Neural crest cell (in vitro differentiated cells): ENCODE measurements at places on chromosomes 7 and 10. TPM values are rescaled to one million over a fixed set of nuclear protein-coding genes. Genes with fewer than 3 reads are reported as not detected.

The MCM10 gene
- total RNA-seq = 76.3 and 80.6 TPM in 2 replicates

The CPEB3 gene
- total RNA-seq = 1.4 and 1.6 TPM in 2 replicates

The FAM200A gene
- 10.6 and 10.9 TPM in 2 replicates for total RNA-seq

The NXPH1 gene
- total RNA-seq = 1.0 and 1.1 TPM in 2 replicates

The PDZD7 gene
- 0.50 and 0.68 TPM in 2 replicates for total RNA-seq

The OR6V1 gene
- not detected in 2 replicates for total RNA-seq

The CLRN3 gene
- total RNA-seq = not detected in 2 replicates

The ASCC1 gene
- 31.5 and 35.6 TPM in 2 replicates for total RNA-seq

The PTN gene
- 228 and 240 TPM in 2 replicates for total RNA-seq

The ERVW-1 gene
- not detected in 2 replicates for total RNA-seq

The GRM3 gene
- total RNA-seq = 2.9 and 3.4 TPM in 2 replicates

The CYP2C19 gene
- not detected in 2 replicates for total RNA-seq

The C10orf88 gene
- 11.8 and 13.5 TPM in 2 replicates for total RNA-seq

The CHAT gene
- 2.7 and 3.3 TPM in 2 replicates for total RNA-seq

The SPDYE9 gene
- not detected in 2 replicates for total RNA-seq

The SSC4D gene
- 1.0 and 1.1 TPM in 2 replicates for total RNA-seq

The IGF2BP3 gene
- 117 and 118 TPM in 2 replicates for total RNA-seq

The MINDY4 gene
- total RNA-seq = 8.6 and 9.2 TPM in 2 replicates

The RINT1 gene
- 18.8 and 21.5 TPM in 2 replicates for total RNA-seq

The EBLN1 gene
- not detected in 2 replicates for total RNA-seq

The LRRC4 gene
- 67.5 and 67.6 TPM in 2 replicates for total RNA-seq

The CLEC2L gene
- total RNA-seq = 0.39 and 0.65 TPM in 2 replicates

The UNCX gene
- 2.4 and 2.7 TPM in 2 replicates for total RNA-seq

The PAOX gene
- total RNA-seq = 8.8 and 9.7 TPM in 2 replicates

The TECPR1 gene
- 30.3 and 35.2 TPM in 2 replicates for total RNA-seq

The C10orf71 gene
- total RNA-seq = not detected in 2 replicates

The HOGA1 gene
- total RNA-seq = 0.23 and 0.36 TPM in 2 replicates

The SLC26A5 gene
- not detected in 2 replicates for total RNA-seq

The ZNF107 gene
- 18.7 and 18.8 TPM in 2 replicates for total RNA-seq

The BTBD16 gene
- total RNA-seq = not detected in 2 replicates

The COL1A2 gene
- total RNA-seq = 98.8 and 110 TPM in 2 replicates

The ORAI2 gene
- total RNA-seq = 48.5 and 51.3 TPM in 2 replicates

The PNLIPRP1 gene
- not detected in 2 replicates for total RNA-seq

The TRPV6 gene
- total RNA-seq = 0.07 and 0.16 TPM in 2 replicates

The INMT gene
- 0.34 and 0.77 TPM in 2 replicates for total RNA-seq

The KIAA1549 gene
- total RNA-seq = 33.2 and 34.8 TPM in 2 replicates

The LIPM gene
- total RNA-seq = not detected in 2 replicates

The ATXN7L1 gene
- total RNA-seq = 13.1 and 14.4 TPM in 2 replicates

The IL6 gene
- total RNA-seq = not detected in 2 replicates
